ENCODE measurements at places on chromosomes 11 and 22. TPM values are rescaled to one million over a fixed set of nuclear protein-coding genes. Genes with fewer than 3 reads are reported as not detected.

DNA sequence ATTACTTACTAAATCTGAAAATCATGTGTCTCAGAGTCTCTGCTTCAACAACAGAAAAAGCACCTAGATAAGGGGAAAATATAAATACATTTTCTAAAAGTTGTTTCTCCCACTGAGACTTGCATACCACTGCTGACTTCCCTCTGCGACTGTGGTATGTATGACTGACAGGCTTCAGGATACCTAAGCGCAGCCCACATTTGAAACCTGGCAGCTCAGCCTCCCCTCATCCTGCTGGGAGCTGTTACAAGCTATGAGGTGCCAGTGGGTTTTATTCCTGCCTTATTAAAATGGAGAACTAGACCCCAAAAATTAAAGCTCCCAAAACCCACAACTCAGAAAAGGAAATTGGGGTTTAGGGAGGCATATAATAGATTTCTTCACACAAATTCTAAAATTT lies 133.6 kb downstream of the RAB38 start:
- no peak for DNase-seq

Gene LRP4
- 0.05 TPM for total RNA-seq

Gene FAM83F
- 0.41 TPM for total RNA-seq

Gene RFPL1
- total RNA-seq: not detected

Gene CASP1
- total RNA-seq: 28.5 TPM

DNA sequence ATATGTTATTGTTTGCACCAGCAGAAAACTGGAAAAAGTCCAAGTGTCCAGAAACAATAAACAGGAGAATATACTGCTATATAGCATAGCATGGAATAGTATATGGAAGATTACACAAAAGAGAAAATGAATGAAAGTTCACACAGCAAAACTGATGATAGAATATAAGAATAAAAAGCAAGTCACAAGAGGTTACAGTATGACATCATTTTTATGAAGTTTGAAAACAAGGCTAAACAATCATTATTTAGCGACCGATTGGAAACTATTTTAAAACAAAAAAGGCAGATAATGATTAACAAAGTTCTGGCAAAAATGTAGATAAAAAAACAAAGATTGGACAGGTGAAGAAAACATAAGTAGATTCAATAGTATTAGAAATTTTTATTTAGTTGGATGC lies 47.1 kb downstream of the SOX6 start:
- DNase-seq: no peak

DNA sequence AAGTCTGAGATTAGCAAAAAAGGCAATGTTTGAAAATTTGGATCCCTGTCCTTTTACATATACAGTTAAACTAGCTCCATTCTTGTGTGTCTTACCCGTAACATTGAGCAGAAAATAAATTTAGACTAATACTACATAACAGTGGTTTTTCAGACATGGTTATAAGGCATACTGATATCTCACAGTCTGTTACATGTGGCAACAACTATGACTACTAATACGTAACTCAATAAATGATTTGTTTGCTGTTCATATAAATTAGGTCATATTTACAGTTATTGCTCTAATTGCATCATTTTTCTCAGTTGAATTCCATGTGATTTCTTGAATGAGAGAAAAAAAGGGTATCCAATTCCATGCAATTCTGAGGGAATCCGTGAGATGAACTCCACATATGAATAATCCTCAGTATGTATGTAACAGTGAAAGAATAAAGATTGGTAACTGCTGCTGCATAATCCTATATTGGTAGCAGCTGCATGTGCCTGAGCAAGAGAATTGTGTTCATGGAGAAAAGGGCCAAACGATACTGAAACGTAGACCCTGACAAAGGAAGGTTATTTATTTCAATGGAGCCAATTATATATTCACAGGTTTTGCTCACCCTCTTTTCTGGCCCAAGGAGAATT lies 390.9 kb upstream of the ARHGAP42 start:
- no peak for DNase-seq
